Activated CD8-positive, alpha-beta T cell treated with anti-CD3 and anti-CD28 coated beads for 36 hours (primary cell): ENCODE measurements at places on chromosomes 2 and 18. TPM values are rescaled to one million over a fixed set of nuclear protein-coding genes. Genes with fewer than 3 reads are reported as not detected.

Gene ANKRD12
- 68.4 TPM for total RNA-seq

GRCh38 chr2:241940329-241940728 is 70.8 kb downstream of the RTP5 start:
- H3K27ac ChIP-seq, result no peak overlapping the region
- H3K36me3 ChIP-seq, result no peaks in the 10 kb centered on the region
- no peaks in the 10 kb centered on the region for H3K27me3 ChIP-seq
- DNase-seq, result peak; percentile 12
- H3K4me1 ChIP-seq, result peaks cover 4% of the 10 kb centered on the region

- no peak overlapping the region for H3K4me3 ChIP-seq
- DNase-seq, result no peak
- H3K27me3 ChIP-seq, result no peaks in the 10 kb centered on the region
- H3K4me1 ChIP-seq, result peaks cover 47% of the 10 kb centered on the region
Measured at GRCh38 chr2:46704593-46704992, 211.0 kb downstream of the MCFD2 start.

DNA sequence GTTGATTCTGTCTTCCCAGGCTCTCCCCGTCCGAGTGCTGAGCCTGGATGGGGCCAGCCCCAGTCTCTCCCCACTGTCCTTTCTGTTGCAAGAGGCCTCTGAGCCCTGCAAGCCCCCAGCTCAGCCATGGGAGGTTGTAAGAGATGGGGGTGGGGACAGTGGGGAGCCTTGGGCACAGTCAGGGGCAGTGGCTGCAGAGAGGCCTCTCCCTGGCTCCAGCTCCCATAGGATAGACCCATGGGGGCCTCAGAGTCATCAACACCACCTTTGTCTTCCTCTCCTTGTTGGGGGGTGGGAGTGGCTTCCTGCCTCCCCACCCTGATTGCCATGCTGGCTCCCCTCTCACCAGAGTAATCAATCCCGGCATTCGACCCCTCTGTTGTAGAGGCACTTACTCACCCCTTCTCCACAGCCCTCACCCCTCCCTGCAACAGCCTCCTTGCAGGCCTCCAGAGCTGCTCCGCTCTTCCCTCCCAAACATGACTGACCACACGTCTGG is 37.5 kb upstream of the NPAS2 start:
- H3K36me3 ChIP-seq, result no peaks in the 10 kb centered on the region
- H3K4me3 ChIP-seq, result no peak overlapping the region
- H3K4me1 ChIP-seq, result no peaks in the 10 kb centered on the region
- DNase-seq, result no peak
- no peak overlapping the region for H3K27ac ChIP-seq

Gene PRLH
- total RNA-seq, result not detected

DNA sequence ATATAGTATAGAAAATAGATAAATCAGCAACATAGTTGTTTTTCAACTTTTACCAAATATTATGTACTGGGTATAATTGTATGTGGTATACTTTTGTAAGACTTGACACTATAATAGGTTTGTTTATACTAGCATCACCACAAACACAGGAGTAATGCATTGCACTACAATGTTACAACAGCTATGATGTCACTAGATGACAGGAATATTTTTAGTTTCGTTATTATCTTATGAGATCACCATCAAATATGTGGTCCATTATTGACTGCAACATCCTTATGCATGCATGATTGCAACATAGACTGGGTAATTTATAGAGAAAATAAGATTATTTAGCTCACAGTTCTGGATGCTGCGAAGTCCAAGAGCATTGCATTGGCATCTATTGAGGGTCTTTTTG is 678.4 kb upstream of the ZNF804A start:
- no peaks in the 10 kb centered on the region for H3K4me1 ChIP-seq
- H3K36me3 ChIP-seq, result no peaks in the 10 kb centered on the region
- no peak overlapping the region for H3K27ac ChIP-seq

DNA sequence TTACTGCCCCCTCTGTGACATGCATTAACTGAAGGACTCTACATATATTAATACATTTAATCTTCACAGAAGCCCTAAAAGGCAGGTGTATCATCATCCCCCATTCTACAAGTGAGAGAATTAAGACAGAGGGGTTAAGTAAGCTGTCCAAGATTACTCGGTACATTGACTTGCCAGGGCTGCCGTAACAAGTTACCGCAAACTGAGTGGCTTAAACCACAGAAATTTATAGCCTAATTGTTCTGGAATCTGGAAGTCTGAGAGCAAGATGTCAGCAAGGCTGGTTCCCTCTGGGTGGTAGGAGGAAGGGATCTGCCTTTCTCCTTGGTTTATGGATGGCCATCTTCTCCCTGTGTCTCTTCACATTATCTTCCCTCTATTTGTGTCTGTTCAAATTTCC is 605.5 kb downstream of the EPHA4 start:
- no peaks in the 10 kb centered on the region for H3K27me3 ChIP-seq
- H3K4me3 ChIP-seq, result no peak overlapping the region
- H3K27ac ChIP-seq, result no peak overlapping the region
- no peaks in the 10 kb centered on the region for H3K36me3 ChIP-seq
- H3K4me1 ChIP-seq, result no peaks in the 10 kb centered on the region
- DNase-seq, result no peak

Gene ZNF385B
- not detected for total RNA-seq

DNA sequence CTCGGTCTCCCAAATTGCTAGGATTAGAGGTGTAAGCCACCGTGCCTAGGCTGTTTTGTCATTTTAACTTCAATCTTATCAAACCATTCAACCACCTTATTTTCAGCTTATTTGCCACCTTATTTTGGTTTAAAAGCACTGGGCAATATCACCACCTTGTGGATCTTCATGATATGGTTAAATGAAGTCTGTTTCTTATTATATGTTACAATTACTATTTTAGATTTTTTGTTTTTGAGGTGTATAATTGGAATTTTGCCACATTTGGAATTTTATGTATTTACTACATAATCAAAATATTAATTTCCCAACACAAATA is 43.8 kb upstream of the SCN9A start:
- no peaks in the 10 kb centered on the region for H3K4me1 ChIP-seq
- no peak for DNase-seq
- H3K27me3 ChIP-seq, result no peaks in the 10 kb centered on the region
- no peak overlapping the region for H3K4me3 ChIP-seq
- no peaks in the 10 kb centered on the region for H3K36me3 ChIP-seq

GRCh38 chr18:41395695-41396094 is 559.3 kb upstream of the PIK3C3 start:
- no peaks in the 10 kb centered on the region for H3K4me1 ChIP-seq
- H3K4me3 ChIP-seq, result no peak overlapping the region
- DNase-seq, result no peak
- H3K27me3 ChIP-seq, result no peaks in the 10 kb centered on the region
- H3K27ac ChIP-seq, result no peak overlapping the region

GRCh38 chr2:23803965-23804542 is 122.9 kb downstream of the ATAD2B start:
- H3K36me3 ChIP-seq, result peaks cover 7% of the 10 kb centered on the region
- H3K4me3 ChIP-seq, result no peak overlapping the region
- H3K4me1 ChIP-seq, result no peaks in the 10 kb centered on the region

- peaks cover 4% of the 10 kb centered on the region for H3K27me3 ChIP-seq
- peak overlapping the region; percentile 75 for H3K4me3 ChIP-seq
- H3K27ac ChIP-seq, result peak overlapping the region; percentile 97
- H3K4me1 ChIP-seq, result peaks cover 69% of the 10 kb centered on the region
- peak; percentile 91 for DNase-seq
- peaks cover 2% of the 10 kb centered on the region for H3K36me3 ChIP-seq
Measured at GRCh38 chr18:45688833-45689232, 35.1 kb upstream of the SLC14A1 start.

DNA sequence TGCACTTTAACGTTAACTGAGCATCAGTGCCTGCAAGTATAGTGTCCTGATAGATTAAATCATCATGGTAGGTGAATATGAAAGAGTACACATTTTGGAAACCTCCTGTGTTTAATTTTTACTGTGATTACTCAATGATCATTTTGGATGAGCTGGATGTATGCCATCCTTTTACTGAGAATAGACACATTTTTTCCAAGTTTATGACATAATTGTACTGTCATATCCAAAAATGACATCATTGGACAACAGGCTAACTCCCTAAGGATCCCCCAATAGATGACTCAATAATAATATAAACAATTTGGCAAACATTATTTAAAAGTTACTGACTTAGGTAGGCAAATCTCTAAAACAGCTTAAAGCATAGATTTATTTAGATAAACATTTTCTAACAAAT is 410.8 kb upstream of the REG3G start:
- H3K4me3 ChIP-seq, result no peak overlapping the region
- no peaks in the 10 kb centered on the region for H3K27me3 ChIP-seq
- no peaks in the 10 kb centered on the region for H3K4me1 ChIP-seq
- H3K27ac ChIP-seq, result no peak overlapping the region

DNA sequence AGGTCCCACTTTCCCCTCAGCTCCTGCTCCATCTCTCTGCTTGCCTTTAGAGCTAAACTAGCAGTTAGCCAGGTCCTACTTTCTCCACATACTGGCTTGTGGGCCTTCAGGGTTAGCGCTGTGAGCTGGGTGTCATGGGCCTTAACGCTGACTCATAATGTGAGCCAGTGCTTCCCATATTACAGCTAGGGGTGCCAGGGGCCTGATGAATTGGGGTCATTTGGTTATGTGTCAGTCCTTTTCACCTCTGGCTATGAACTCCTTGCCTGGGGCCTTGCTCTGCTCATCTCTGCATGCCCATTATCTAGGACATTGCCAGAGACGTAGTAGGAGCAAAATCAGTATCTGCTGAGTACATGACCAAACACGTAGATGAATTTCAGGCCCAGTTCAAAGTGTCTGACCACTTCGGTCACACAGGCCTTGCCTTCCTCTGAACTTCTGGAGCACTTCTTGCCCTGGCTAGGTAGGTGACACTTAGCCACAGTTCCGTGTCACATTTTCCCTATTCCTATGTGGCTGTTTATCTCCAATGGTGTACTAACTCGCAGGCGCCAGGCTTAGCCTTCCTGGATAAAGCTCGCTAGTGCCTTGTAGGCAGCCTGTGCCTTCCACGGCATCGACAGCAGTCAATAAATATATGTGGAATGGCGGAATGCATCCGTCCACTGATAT is 103.2 kb upstream of the SIX3 start:
- H3K27me3 ChIP-seq, result peaks cover 3% of the 10 kb centered on the region
- no peak overlapping the region for H3K4me3 ChIP-seq
- no peaks in the 10 kb centered on the region for H3K36me3 ChIP-seq
- no peak for DNase-seq
- no peak overlapping the region for H3K27ac ChIP-seq

Gene SLC5A7
- not detected for total RNA-seq
